Inflammatory macrophage treated with lipopolysaccharide for 4 hours (primary cell): ENCODE measurements at places on chromosomes 2 and 18.
A peak's percentile ranks its signal among the peaks of the same experiment; 100 is the strongest.

GRCh38 chr2:205024822-205025518 is 479.7 kb downstream of the PARD3B start:
- DNase-seq: peak; percentile 3

- DNase-seq: no peak
These were observed 677 bp upstream of the TMEM178A start for GRCh38 chr2:39664888-39665591.

DNA sequence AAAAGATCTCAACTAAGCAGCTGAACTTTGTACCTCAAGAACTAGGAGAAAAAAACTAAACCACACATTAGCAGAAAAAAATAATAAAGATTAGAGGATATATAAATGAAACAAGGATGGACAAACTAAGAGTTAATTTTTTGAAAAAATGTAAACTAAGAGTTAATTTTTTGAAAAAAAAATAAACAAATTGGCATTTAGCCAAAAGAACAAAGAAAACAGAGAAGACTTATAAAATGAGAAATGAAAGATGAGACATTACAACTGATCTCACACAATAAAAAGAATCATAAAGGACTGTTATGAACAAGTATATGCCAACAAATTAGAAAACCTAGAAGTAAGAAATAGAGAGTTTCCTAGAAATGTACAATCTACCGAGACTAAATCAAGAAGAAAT is 859.2 kb upstream of the GYPC start:
- DNase-seq: no peak

GRCh38 chr2:33432871-33433270 is 43.6 kb upstream of the RASGRP3 start:
- DNase-seq: no peak

DNA sequence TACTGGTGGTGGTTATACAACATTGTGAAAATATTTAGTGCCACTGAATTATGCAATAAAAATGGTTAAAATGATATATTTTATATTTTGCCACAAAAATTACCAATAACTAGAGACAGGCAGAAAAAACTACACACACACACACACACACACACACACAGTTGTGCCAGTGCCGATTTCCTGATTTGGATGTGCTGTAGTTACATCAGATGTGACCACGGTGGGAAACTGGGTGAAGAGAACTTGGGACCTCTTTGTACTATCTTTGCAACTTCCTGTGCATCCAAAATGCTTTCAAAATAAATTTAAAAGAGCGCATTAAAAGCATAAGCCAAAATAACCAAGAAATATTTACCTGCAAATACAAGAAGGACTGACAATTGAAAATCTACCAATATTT is 61.6 kb upstream of the CCBE1 start:
- no peak for DNase-seq

DNA sequence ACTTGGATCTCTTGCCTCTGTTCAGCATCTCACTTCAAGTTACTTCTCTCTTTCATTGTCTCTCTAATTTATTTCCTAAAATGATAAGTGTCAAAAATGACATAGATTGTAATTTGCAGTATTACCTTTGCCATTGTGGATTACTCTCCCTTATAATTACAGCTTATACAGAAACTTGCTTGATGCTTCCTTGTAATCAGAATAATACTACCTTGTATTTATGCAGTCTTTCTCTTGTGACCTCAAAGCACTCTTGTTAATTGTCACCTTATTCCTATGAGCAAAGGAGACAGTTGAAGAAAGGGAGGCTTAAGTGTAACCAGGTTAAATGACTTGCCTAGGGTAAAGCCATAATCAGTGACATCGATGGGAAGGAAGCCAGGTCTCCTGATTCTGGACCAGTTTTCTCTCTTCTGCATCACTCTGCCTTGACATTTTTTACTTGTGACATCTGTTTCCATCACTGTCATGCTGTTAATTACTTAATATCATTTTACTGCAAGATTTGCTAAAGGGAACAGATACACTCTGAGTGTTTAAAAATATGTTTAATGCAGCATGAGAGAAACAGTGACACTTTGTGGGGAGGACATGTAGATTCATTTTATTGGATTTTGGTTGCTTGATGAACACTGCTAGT is 388.6 kb downstream of the PARD3B start:
- no peak for DNase-seq

DNA sequence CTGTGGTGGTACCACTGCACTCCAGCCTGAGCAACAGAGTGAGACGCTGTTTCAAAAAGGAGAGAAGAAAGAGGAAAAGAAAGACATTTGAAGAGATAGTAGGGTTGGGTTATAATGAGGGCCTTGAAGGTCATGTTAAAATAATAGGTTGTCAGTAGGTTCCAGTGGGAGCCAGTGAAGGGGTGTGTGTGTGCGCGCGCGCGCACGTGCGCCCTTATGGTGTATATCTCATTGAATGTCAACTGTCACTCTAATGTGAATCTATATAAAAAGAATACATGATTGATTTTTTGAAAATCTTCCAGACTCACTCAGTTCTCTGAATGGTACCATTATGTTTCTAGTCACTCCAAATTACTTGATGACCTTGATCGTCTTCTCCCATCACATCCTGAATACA is 9.1 kb downstream of the ZCCHC2 start:
- no peak for DNase-seq

- peak; percentile 37 for DNase-seq
These were observed 3.8 kb downstream of the SLC4A1AP start for GRCh38 chr2:27667446-27667845.

DNA sequence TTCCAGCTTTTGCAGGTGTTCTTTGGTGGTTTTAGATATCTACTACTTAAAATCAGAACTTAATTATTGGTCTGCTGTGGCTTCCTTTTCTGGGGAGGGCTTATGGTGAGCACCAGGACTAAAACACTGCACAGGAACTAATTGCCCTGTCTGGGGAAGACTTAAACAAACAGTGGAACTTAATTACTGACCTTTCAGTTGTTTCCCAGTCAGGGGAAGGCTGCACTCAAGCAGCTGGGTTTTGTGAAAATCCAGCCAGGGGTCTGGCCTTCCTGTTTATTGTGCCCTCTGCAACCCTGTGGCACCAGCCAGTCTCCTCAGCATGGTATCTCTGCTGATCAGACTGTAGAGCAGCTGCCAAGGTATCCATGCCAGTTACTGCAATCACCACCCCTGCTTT is 398.2 kb downstream of the ADCYAP1 start:
- no peak for DNase-seq

- no peak for DNase-seq
These were observed 32.4 kb downstream of the RTN4 start for GRCh38 chr2:55017880-55018279.

DNA sequence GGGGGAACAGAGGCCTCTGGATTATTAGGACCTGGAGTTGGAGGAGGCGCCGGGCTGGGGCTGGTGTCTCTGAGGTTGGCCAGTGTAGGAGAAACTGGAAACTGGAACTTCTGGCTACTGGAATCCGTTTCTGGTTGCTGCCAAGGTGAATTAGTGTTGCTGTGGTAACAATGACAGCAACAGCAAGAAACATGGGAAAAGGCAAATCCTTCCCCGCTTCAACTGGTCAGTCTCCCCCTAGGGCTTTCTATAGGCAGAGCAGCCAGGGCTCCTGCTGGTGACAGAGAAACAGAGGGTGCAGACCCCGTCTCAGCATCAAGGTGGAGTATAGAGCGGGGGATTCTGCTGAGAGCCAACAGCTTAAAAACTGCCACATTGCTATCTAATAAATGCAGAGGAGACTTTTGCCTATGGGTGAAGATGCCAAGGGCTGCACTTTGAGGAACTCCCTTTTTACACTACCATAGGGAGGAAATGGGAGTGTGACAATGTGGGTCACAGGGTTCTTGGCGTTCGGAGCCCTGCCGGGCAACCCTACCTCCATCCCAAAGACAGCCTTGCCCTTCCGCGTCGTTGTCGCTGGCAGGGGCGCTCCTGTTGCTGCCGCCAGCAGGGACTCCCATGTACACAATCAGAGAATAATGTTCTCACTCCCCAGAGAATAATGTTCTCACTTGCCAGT is 81.4 kb upstream of the CABLES1 start:
- peak; percentile 31 for DNase-seq

DNA sequence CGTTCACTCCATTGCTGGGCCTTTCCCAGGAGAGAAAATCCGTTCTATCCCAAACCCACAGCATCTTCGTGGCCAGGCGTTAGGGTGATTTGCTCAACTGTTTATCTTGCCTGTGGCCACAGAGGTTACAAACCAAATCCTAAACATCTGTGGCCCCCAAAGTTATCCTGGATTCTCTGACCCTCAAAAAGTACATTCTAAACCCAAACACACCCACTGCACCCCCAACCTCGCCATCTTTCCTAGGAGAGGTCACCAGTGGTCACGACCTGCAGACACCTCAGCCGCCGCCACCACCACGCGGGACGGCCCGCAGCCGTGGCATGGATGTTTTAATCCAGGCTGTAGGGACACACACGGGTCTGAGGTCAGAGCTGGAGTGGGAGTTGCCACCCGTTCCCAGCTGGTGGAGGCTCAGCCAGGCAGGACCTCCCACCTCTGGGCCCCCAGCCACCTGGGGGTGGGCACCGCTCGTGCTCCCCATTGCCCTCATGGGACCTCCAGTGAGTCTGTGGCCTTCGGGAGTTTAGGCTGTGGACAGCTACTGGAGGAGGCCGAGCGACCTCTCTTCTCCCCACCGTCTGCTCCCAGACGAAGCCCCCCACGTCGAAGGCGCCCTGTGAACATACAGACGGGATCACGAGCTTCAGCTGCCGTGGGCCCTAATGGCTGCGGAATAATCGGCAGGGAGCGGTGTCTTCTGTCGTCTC is 72.0 kb downstream of the KCNG2 start:
- no peak for DNase-seq

DNA sequence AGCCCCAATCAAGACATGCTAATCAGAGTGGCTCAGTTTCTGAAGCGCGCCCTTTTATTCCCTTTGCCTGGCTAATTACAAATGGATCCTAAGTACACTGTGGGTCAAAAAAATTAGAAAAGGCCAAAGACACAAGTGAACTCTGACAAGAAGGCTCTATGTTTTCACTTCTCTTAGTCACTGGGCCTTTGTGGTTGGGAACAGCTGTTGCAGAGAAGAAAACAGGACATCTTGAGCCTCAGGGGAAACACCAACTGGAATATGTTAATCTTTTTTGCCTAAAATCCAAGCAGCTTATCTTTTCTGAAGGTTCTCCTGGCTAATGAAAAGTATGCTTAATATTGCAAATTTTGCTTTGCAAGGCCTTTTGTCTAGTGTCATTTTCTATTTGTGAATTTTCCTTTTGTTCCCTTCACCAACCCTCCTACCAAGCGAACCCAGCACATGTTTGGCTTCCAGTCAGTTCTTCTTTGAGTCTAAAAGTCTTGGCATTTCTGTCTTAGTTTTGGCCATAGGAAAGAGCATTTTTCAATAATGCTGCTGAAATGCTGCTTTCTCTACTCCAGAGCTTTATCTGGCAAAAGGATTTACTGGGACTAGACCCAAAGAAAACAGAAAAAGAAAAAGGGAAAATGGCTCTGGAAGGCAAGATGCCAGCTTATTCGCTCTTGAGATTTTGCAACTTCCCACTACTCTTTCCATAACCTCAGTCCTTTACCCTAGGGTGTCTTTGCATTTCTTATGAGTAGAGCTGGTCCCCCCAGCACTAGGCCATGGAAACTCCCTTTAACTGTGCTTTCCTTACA is 440.2 kb upstream of the ST6GAL2 start:
- DNase-seq: no peak

GRCh38 chr2:170716851-170717598 is 1.9 kb downstream of the SP5 start:
- peak; percentile 53 for DNase-seq

DNA sequence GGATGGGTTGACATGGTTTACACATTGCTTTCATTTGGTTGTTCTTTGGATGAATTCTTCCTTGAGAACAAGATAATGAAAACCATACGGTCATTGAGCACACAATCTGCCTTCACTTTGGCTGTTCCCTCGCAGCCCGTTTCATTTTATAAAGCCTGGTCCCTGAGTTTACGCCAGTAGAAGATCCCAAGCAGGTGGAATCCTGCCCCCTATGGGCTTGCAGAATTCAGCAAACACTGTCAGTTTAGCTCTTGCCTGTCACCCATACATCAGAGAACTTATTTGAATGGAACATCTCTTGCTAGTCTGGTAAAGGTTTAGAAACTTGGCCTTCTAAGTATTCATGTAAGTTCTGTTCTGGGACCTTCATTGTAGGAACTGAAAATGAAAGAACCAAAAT is 666.4 kb upstream of the ZEB2 start:
- DNase-seq: peak; percentile 6

DNA sequence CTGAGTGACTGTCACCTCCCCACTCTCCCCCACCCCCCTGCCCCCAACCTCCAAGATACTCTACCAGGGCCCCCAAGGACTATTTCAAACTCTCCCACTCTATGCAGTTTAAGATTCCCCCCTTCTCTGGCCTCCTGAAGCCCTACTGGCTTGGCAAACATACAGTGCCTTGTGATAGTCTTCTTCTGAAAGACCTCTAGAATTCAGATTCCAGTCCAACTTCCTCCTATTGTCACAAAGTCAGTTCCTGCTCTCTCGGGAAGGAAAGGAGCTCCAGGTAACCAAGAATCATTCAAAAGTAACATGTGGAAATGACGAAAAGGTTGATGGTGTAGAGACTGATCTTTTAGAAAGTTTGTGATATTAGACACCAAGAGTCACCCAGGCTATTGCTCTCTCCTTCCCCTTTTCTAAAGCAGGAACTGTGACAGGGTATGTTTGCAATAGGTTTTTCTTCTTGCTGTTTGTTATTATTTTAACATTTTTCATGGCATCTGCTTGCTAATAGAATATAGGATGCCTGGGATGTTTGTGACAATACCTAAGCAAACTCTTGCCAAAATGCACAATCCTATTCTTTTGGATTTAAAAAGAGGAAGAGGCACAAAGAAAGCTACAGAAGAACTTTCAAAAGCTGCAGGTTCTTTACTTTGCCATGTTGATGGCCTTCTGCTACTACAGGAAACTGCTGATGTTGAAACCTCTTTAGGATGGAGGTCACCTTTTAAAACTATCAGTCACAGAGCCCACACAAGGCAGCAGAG is 93.5 kb upstream of the MGAT4A start:
- DNase-seq: peak; percentile 43

GRCh38 chr18:48811401-48811800 is 139.4 kb downstream of the SMAD7 start:
- DNase-seq: no peak

GRCh38 chr2:226581004-226581403 is 218.6 kb downstream of the IRS1 start:
- DNase-seq: no peak

- DNase-seq: no peak
These were observed 2.1 kb downstream of the PFN4 start for GRCh38 chr2:24121066-24121465.

DNA sequence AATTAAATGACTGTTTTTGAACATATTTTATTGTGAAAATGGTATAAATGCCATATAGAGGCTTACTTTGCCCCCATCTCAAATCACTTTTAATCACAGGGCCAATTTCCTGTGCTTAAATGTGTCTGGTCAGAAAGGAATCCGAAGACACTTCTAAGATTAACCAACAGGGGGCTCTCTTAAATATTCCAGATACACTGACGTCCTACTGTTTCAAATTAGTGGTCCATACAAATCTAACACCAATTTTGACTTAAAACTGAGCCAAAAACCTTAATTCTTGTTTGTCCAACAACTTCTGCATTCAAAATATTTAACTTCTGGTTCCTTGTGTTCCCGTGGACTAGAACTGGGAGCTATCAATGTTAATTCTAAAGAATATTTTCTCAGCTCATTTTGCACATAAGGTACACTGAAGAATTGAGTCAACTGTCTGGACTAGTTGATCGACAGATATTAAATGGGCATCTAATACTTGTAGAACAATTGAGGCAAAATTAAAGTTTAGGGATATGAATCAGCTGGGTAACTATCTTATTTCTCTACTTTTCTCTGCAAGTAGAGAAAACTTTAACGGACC is 557.5 kb downstream of the ARHGAP15 start:
- peak; percentile 61 for DNase-seq

GRCh38 chr18:45109706-45110105 is 429.0 kb downstream of the SETBP1 start:
- DNase-seq: no peak
